ENCODE measurements at places on chromosomes 2 and 18.

GRCh38 chr18:9884532-9885140 is 1.1 kb upstream of the TXNDC2 start:
- no peak for DNase-seq

- DNase-seq, result no peak
Measured at GRCh38 chr2:239259603-239260298, 141.1 kb downstream of the HDAC4 start.

- no peak for DNase-seq
Measured at GRCh38 chr2:83079007-83079406, 1380.1 kb downstream of the SUCLG1 start.

GRCh38 chr2:200787351-200788120 is 24.2 kb upstream of the BZW1 start:
- DNase-seq, result peak; percentile 53

DNA sequence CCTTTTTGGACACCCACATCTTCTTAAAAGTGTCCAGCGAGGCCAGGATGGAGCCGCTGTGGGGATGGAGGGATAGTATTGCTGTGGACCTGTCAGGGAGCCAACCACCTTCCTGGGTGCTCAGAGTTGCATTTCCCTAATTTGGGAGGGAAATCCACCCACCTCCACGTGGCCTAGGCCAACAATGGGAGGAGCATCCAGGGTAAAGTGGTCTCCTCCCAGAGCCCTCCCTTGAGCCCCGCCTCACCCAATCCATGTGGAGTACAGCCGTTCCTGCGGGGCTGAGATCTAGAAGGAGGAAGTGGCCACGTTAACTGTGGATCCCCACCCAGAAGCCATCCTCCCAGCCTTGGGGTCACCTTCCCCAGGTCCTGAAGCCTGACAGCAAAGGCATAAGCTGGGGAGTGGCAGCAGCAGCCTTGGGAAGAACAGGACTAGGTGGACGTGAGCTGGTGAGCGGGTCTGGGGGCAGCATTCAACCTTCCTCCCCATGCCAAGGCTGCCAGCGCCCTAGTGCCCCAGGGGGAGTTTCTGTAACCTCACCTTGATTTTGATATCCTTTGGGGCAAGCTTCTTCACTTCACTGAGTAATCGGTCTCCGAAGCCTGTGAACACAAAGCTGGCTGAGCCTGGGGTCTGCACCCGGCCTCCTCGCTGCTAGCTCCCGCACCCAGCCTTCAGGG is 6.8 kb downstream of the ACTR1B start:
- DNase-seq, result no peak

DNA sequence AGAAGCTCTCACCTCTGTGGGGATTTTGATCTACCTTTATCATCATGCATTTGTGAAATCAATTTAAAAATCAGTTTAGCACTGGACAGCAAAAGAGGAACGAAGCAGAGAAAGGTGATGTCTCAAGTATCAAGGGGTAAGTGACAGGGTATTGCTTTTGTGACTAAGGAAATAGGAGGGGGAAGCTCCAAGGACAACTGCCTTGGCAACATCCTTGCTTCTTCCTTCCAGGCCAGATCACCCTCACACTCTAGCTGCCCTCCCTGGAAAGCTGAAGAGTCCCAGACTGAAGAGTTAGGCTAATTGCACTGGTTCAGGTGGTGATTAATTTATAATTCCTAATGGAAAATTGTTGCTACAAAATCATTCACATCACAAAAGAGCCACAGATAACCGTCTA is 859.1 kb upstream of the ACVR2A start:
- no peak for DNase-seq

- DNase-seq, result peak; percentile 46
Measured at GRCh38 chr2:15560140-15560987, 770 bp downstream of the NBAS start.

DNA sequence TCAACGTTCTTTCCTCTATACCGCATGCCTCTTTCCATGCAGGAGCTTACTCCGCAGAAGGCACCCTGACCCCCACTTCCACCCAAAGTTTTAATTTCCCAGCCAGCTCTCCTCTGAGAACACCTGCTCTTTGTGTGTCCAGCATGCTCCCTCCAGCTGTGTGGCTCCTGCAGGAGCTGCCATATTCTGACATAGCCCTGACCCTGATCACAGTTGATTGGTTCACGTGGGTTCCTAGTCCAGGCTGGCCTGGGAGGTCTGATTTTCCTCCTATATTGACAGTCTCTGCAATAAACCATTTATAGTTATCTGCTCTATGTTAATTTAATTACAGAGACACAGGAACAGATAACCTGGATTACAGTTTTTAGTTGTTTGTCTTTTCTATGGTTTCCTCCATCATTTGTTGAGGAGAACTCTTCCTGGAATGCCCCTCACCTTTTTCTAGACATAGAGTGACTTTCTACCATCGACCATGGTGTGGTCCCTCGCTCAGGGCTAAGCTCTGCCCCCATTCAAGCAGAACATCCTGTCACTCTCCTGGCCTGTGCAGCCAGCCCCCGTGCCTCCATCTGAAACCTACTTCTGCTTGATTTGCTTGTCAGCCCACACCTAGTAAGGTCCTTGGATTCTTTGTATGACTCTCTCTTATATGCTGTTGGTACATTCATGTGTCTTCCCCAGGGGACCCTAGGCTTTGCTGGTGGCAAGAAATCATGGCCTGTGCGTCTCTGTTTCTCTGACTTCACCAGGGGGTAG is 231.5 kb downstream of the LPIN1 start:
- DNase-seq, result no peak

DNA sequence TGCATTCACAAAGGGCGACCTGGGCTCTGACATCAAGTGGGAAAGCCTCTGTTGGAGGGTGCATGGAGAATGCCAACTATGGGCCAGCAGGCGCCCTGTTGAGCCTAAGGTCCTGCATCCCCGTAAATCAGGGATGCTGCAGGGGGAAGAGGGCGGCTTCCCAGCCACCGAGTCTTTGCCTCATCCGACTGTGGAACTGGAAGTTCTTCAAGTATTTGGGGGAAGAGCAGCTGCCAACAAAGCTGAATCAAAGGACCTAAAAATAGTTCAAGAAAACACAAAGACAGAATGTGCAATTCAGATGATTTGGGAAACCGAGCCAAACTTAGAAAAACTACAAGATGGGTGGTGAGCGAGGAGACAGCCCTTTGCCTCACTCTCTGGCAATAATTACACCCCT is 281.1 kb upstream of the MGAT5 start:
- DNase-seq, result no peak

GRCh38 chr2:96359866-96360265 is 24.3 kb downstream of the NCAPH start:
- DNase-seq, result no peak

GRCh38 chr2:68937346-68938055 is 15.2 kb downstream of the GKN2 start:
- no peak for DNase-seq

GRCh38 chr2:235043762-235044500 is 92.1 kb downstream of the SH3BP4 start:
- no peak for DNase-seq

DNA sequence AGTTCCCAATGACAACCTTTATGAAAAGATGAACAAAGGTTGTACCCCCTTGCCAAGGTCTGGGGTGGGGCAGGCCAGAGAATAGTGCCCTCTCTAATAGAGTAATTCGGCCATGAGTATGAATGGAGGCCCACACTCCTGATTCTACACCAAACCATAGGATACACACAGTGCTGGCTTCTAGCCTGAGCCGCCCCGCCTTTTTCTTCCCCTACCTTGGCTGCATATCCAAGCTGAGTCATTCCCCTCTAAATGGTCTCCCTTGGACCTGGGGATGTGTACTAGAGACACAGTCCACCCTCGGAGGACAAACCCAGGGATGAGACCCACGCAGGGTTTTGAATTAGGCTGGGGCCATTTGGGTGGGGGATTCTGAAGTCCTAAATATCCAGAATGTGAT is 107.2 kb upstream of the CAPN13 start:
- DNase-seq, result no peak

GRCh38 chr2:227388537-227389011 is 825 bp upstream of the SCYGR1 start:
- no peak for DNase-seq

DNA sequence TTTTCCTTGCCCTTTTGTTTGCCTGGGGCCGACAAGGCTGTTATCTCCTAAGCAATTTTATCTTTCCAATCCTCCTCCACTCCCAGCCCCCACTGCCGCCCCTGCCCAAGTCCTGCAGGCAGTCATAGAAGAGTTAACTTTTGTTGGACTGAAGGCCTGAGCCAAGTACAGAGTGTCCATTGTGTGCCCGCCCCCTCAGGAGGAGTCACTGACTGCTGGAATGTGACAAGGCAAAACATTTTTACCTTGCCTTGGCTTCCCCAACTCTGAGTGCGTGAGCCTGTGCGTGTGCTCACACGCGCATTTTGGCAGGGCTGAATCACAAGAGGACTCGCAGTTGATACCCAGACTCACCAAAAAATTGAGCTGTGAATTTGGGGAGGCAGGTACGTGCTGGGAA is 16.2 kb downstream of the SETBP1 start:
- DNase-seq, result no peak

DNA sequence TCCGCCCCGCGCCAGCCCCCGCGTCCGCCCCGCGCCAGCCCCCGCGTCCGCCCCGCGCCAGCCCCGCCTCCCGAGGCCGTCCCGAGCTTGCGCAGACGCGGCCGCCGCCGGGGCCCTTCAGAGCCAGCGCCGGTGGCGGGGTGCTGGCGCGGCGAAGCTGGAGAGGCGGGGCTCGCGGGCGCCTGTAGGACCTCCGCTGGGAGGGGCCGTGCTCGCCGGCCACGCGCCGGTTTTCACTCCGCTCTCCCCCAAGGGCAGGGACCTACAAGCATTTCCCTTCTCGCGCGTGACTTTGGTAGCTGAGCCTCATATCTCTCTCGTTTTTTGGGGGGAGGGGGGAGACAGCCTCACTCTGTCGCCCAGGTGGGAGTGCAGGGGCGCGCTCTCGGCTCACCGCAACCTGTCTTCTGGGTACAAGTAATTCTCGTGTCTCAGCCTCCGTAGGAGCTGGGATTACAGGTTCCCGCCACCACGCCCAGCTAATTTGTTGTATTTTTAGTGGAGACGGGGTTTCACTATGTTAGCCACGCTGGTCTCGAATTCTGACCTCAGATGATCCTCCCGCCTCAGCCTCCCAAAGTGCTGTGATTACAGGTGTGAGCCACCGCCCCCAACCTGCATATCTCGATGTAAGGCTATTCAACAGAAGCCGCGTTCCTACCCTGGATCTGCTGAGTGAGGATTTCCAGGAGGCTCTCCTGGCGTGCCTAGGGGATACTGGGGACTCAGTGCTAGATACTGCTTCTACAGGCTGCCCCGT is at the start of gene ZNF514:
ZNF514 (minus strand) TSS at position 159 of the 760 bp plus-strand sequence. CDS start 6,595 bp downstream, outside the sequence.
- peak; percentile 80 for DNase-seq

GRCh38 chr2:142325870-142326269 is 195.1 kb upstream of the LRP1B start:
- no peak for DNase-seq

- no peak for DNase-seq
Measured at GRCh38 chr2:129752686-129753085, 226.8 kb upstream of the RAB6C start.

- no peak for DNase-seq
Measured at GRCh38 chr2:237669283-237669627, 41.9 kb downstream of the LRRFIP1 start.

DNA sequence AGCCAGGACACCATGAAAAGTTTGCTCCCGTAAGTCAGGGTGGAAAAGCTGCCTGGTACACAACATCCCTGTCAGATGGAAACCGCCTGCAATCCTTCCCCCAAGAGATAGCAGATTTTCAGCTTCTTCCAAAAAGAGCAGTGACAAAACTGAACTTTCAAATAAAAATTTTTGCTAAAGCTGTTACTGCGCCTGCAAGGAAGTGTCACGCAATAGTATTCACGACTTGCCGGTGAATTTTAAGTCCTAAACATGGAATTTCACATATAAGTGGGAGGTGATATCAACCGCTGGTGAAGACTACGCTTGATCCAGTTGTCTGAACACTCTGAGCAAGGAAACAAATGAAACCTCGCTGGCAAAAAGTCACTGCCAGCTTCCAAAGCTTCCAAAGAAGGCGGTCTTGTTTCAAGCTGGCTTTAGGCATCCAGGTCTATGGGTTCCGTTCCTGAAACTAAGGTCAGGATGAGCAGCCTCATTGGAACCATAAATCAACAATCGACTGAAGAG is 2.8 kb downstream of the COL6A3 start:
- DNase-seq, result no peak

GRCh38 chr2:36702781-36703180 is 6.3 kb downstream of the VIT start:
- no peak for DNase-seq

GRCh38 chr2:169933124-169933711 is 106.0 kb downstream of the UBR3 start:
- DNase-seq, result peak; percentile 70

GRCh38 chr2:140589696-140590095 is 1541.1 kb downstream of the LRP1B start:
- DNase-seq, result no peak

GRCh38 chr2:207921606-207922005 is 103.7 kb downstream of the PLEKHM3 start:
- DNase-seq, result no peak

DNA sequence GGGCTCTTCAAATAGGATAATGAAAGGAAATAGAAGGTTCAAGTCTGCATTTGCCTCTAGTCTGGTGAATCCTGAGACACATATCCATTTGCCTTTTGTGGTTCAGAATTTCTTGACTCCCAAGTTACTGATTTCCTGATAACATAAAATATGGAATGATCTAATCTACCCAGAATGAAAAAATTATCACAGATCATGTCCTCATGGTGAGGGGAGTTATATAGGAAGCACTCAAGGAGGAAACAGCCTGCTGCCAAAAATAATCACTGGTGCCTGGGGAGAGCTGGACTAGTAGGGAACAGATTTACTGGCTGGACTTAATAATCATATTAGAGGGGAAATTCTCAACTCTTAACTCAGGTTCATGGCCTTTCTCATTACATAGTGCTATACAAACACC is 95.5 kb upstream of the STK17B start:
- DNase-seq, result no peak

- peak; percentile 92 for DNase-seq
Measured at GRCh38 chr2:37350034-37350433, 5.6 kb downstream of the QPCT start.

- no peak for DNase-seq
Measured at GRCh38 chr2:107338059-107338458, 452.1 kb upstream of the ST6GAL2 start.

GRCh38 chr2:69989009-69989408 is 27.6 kb upstream of the ASPRV1 start:
- no peak for DNase-seq

DNA sequence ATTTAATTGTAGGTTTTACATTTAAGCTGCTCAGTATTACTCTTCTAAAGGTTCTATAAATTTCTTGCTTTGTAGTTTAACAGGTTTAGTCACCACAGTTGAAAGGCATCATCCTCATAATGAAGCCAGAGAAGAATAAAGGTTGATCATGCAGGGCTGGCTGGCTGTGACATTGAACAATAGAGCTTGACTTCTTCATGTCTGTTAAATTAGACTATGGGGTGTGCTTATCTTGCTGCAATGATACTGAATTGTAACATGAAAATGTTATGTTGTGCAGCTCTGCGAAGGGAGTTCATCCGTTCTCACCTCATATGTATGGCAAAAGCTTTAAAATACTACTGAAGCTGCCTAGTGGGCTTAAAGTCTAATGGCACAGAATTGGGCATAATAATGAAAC is 81.8 kb downstream of the CAMKMT start:
- no peak for DNase-seq

- DNase-seq, result peak; percentile 38
Measured at GRCh38 chr18:3151399-3152264, 68.1 kb downstream of the MYOM1 start.
